ENCODE measurements at places on chromosomes 1 and 21. TPM values are rescaled to one million over a fixed set of nuclear protein-coding genes. Genes with fewer than 3 reads are reported as not detected.

Gene SLC44A3
- 1.7 TPM for total RNA-seq

Gene ABCD3
- total RNA-seq: 27.3 TPM

Gene VANGL2
- total RNA-seq: 46.6 TPM

Gene KRTAP13-4
- total RNA-seq: not detected

Gene CREB3L4
- total RNA-seq: 33.8 TPM

Gene TDRD5
- total RNA-seq: 0.09 TPM

Gene BACE2
- total RNA-seq: 0.15 TPM

Gene WNT3A
- total RNA-seq: not detected

Gene UTS2
- not detected for total RNA-seq

DNA sequence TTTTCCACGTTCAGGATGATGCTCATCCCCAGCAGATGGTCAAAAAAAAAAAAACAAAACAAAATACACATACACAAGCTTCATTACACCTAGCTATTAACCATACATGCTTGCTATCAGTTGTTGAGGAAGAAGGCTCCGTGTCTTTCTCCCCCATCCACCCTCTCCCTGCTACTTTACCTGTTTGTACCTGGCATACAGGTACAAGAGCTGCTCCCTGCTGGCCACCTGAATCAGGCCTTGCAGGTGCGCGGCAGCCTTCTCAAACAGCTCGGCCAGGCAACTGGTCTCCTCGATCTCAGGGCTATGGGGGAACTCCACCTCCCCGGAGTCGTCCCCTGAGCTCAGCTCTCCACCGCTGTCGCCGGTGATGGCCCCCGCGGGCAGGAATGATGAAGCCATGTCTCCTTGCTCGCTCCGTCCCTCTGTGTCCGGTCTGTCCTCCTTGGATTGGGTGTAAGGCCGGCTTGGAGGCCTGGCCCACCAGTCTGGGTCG is 464 bp downstream of the ACBD6 start:
- no peaks in the 10 kb centered on the region for H3K36me3 ChIP-seq
- peaks cover 8% of the 10 kb centered on the region for H3K27me3 ChIP-seq
- peaks cover 25% of the 10 kb centered on the region for H3K4me1 ChIP-seq
- H3K27ac ChIP-seq: peak overlapping the region; percentile 87
- no peak for DNase-seq

- no peak overlapping the region for H3K4me3 ChIP-seq
- peaks cover 19% of the 10 kb centered on the region for H3K27me3 ChIP-seq
- peaks cover 34% of the 10 kb centered on the region for H3K4me1 ChIP-seq
Measured at GRCh38 chr1:156118177-156118868, 3.8 kb downstream of the LMNA start.

DNA sequence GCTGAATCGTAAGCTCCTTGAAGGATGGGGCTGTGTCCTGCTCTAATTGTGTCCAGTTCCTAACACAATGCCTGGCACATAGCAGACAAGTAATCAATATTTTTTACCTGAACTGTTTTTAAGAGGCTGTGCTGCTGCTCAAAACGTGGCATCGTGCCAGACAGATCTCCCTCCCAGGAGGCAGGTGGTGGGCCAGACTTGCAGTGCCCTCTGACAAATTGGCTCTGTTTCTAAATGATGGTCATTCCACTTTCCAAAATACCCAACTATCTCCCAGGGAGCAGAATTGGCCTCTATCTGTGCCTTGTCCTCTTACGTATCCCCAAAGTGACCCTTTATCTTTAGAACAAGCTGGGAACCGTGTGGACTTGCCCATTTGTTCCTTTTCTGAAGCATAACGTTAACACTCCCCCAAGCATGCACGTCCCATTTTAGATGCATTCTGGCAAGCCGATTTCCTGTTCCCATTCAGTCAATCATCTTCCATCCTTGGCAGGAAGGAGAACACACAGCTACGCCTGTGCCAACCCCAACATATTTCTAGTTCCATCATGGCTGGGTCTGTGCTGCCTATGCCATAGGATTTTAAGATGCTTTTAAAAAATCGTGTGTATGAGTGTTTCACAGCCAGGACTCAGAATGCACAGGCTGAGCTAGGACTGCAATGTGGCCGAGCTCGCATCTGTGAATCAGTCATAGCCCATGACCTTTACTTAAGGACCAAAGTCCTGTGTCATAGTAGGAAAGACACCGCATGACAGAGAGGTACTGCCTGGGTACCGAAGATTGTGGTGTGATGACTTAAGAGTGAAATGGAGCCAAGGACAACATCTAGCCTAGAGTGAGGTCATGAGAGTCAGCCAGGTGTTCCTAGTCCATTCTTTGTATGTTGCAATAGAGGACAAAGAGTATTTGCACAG is 408.6 kb downstream of the PRDM2 start:
- no peaks in the 10 kb centered on the region for H3K4me1 ChIP-seq
- no peak overlapping the region for H3K4me3 ChIP-seq
- no peak for DNase-seq

DNA sequence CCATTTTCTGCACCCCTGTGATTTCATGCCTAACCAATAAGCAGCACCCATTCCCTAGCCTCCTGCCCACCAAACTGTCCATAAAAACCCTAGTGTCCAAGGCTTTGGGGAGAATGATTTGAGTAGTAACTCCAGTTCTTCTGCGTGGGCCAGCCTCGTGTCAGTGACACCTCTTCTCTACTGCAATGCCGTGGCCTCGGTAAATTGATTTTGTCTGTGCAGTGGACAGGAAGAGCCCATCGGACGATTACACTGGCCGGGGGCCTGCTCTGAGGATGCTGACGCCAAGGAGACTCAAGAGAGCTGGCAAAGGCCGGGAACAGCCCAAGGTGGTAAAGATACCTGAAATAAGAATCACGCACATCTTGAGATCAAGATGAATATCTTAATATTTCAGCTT is 29.3 kb downstream of the RSPH1 start:
- no peak overlapping the region for H3K27ac ChIP-seq
- DNase-seq: no peak
- no peaks in the 10 kb centered on the region for H3K4me1 ChIP-seq
- H3K27me3 ChIP-seq: no peaks in the 10 kb centered on the region

DNA sequence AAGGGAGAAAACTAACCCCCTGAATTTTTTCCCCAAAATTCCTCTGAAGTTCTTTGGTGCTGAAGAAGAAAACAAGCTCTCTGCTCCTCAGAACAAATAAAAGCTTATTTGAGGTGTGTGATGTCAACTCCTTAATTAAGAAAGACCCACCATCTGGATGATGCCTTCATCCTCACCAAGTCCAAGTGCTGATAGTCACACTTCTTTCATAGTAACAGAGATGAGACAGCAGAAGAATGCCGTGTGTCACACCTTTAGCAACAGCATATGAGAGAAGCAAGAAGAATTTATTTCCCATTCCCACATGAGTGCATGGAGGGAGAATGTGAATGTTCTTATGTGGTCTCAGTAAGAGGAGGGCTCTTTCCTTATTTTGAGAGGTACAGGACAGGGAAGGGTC is 91.2 kb downstream of the TGFB2 start:
- H3K27ac ChIP-seq: no peak overlapping the region
- DNase-seq: no peak
- no peaks in the 10 kb centered on the region for H3K4me1 ChIP-seq
- no peaks in the 10 kb centered on the region for H3K36me3 ChIP-seq

DNA sequence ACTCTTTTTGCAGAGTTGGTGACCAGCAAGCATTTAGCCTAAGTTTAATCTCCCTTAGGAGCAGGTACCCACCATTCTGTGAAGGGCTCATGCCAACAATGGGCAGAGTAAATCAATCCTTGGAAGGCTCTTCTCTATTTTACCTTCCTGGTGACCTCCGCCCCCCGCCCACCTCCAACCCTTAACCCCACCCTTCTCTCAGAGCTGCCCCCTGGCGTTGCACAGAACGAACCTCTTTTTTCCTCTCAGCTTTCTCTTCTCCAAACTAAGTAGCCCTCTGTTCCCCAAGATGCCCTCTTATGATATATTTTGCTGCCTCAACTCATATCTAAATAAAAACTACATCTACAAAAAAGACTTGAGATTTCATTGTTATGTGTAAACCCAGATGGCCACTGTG is 186.8 kb downstream of the SEC16B start:
- H3K36me3 ChIP-seq: no peaks in the 10 kb centered on the region
- no peak overlapping the region for H3K27ac ChIP-seq
- no peaks in the 10 kb centered on the region for H3K27me3 ChIP-seq
- DNase-seq: no peak
- H3K4me3 ChIP-seq: no peak overlapping the region
- peaks cover 40% of the 10 kb centered on the region for H3K4me1 ChIP-seq

GRCh38 chr1:154821083-154821482 is 49.0 kb downstream of the KCNN3 start:
- DNase-seq: no peak
- no peaks in the 10 kb centered on the region for H3K36me3 ChIP-seq
- H3K27ac ChIP-seq: no peak overlapping the region
- no peak overlapping the region for H3K4me3 ChIP-seq
- H3K4me1 ChIP-seq: peaks cover 22% of the 10 kb centered on the region
- no peaks in the 10 kb centered on the region for H3K27me3 ChIP-seq

DNA sequence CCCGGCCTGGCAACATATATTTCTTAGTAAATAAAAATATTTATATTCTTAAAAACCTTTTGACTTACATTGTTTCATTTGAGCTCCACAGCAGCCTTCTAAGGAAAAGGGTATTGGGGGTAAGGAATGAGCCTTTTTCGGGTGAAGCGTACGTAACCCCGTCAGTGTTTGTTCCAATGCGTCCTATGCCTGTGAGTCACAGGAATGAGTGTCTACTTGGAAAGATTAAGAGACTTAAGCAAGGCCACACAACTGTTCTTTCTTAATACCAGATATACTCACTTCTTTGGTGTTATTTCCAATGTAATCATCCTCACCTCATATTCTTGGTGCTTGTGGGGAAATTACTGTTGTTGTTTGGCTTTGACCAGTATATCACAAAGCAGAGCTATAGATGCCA is 22.7 kb downstream of the WDTC1 start:
- H3K27ac ChIP-seq: no peak overlapping the region
- no peaks in the 10 kb centered on the region for H3K27me3 ChIP-seq
- H3K36me3 ChIP-seq: no peaks in the 10 kb centered on the region
- no peaks in the 10 kb centered on the region for H3K4me1 ChIP-seq
- no peak for DNase-seq

- no peak overlapping the region for H3K27ac ChIP-seq
- no peak overlapping the region for H3K4me3 ChIP-seq
- DNase-seq: no peak
- H3K36me3 ChIP-seq: no peaks in the 10 kb centered on the region
- H3K27me3 ChIP-seq: no peaks in the 10 kb centered on the region
Measured at GRCh38 chr1:185439727-185440415, 122.8 kb upstream of the IVNS1ABP start.

- no peak overlapping the region for H3K4me3 ChIP-seq
- peak; percentile 48 for DNase-seq
- no peaks in the 10 kb centered on the region for H3K36me3 ChIP-seq
- no peak overlapping the region for H3K27ac ChIP-seq
- H3K4me1 ChIP-seq: no peaks in the 10 kb centered on the region
- H3K27me3 ChIP-seq: no peaks in the 10 kb centered on the region
Measured at GRCh38 chr1:11719313-11720032, 16.5 kb upstream of the AGTRAP start.

- no peaks in the 10 kb centered on the region for H3K27me3 ChIP-seq
- H3K4me1 ChIP-seq: peaks cover 31% of the 10 kb centered on the region
- peak; percentile 71 for DNase-seq
- H3K4me3 ChIP-seq: no peak overlapping the region
- H3K27ac ChIP-seq: peak overlapping the region; percentile 74
Measured at GRCh38 chr1:52348704-52349300, 17.2 kb downstream of the CC2D1B start.

- H3K4me3 ChIP-seq: no peak overlapping the region
- peaks cover 18% of the 10 kb centered on the region for H3K4me1 ChIP-seq
- H3K27me3 ChIP-seq: no peaks in the 10 kb centered on the region
- DNase-seq: no peak
Measured at GRCh38 chr1:200530623-200531261, 89.8 kb downstream of the KIF14 start.

DNA sequence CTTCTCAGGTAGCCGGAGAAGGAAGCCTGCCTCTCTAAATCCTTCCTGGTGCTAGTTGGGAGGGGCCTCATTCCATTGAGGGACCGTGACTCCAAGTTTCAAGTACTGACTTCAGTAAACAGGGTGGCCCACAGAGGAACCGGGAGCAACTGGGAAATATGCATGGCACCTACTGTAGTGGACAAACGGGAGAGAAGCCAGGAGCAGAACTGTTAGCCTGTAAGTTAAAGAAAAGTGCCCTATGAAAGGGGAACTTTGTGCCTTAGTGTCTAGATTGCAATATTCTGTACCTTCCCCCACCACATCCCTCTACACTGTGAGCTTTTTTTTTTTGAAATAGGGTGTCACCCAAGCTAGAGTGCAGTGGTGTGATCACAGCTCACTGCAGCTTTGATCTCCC is 33.2 kb upstream of the KANK4 start:
- no peak overlapping the region for H3K4me3 ChIP-seq
- H3K27me3 ChIP-seq: no peaks in the 10 kb centered on the region
- no peaks in the 10 kb centered on the region for H3K4me1 ChIP-seq
- no peak for DNase-seq
- H3K36me3 ChIP-seq: no peaks in the 10 kb centered on the region

- H3K36me3 ChIP-seq: no peaks in the 10 kb centered on the region
- H3K4me1 ChIP-seq: no peaks in the 10 kb centered on the region
- no peaks in the 10 kb centered on the region for H3K27me3 ChIP-seq
- H3K27ac ChIP-seq: no peak overlapping the region
Measured at GRCh38 chr1:12649971-12650421, 6.1 kb downstream of the AADACL4 start.

DNA sequence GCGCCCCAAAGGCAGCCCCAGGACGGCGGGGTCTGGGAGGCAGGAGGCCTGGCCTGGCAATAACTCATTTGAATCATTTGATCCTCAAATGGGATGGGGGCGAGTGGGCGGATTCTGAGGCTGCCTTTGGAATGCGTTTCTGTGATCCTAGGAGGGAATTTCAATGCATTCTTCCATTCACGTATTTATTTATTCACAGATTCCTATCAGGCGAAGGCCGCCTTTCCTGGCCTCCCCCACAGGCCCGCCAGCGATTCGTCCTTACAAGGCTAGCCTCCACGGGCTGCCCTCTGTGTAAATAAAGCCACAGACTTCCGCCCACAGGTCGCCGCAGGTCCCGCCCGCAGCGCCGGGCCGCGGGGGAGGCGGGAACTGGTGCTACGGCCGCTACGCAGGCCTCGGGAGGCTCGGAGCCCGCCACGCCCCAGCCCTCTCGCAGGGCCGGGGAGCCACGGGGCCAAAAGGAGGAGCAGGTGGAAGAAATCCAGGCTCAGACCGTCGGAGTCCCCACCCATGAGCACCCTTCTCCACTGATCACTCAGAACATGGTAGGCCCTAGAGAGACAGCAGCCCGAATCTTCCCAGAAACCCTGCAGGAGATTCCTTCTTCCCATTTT is 31.3 kb upstream of the JUN start:
- H3K4me1 ChIP-seq: peaks cover 6% of the 10 kb centered on the region
- DNase-seq: peak; percentile 52
- H3K27ac ChIP-seq: no peak overlapping the region
- H3K27me3 ChIP-seq: peaks cover 49% of the 10 kb centered on the region
- no peaks in the 10 kb centered on the region for H3K36me3 ChIP-seq
